NCI-H460 (cell line): ENCODE measurements at places on chromosomes 7 and 10. TPM values are rescaled to one million over a fixed set of nuclear protein-coding genes. Genes with fewer than 3 reads are reported as not detected.
A peak's percentile ranks its signal among the peaks of the same experiment; 100 is the strongest.

GRCh38 chr7:155729847-155730246 lies 82.4 kb downstream of the SHH start:
- no peak for DNase-seq

FAM25C gene
- not detected in 2 replicates for total RNA-seq

ZNF655 gene
- total RNA-seq = 68.4 and 83.1 TPM in 2 replicates

DNA sequence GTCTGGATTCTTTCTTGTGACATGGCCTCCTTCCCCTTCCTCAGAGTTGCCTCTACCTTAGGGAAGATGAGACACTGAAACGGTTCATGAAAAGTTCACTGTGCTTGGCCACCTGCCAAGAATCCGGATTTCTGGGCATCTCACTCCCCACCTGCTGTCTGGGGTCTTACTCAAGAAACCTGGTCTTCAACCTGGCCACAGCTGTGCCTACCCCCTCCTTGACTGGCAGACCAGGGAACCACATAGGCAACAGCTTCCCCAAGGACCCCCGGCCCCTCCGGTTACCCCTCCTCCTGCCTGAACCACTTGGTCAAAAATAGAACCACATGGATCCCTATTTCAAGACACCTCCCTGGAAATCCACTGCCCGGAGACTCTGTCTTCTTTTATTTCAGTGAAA lies 58.7 kb upstream of the NANOS1 start:
- no peak for DNase-seq

- DNase-seq = no peak
Observed at GRCh38 chr7:155333346-155334234, 35.9 kb downstream of the INSIG1 start.

OR6V1 gene
- total RNA-seq = not detected in 2 replicates

- DNase-seq = no peak
Observed at GRCh38 chr10:49025347-49025983, 85.8 kb upstream of the LRRC18 start.

DNA sequence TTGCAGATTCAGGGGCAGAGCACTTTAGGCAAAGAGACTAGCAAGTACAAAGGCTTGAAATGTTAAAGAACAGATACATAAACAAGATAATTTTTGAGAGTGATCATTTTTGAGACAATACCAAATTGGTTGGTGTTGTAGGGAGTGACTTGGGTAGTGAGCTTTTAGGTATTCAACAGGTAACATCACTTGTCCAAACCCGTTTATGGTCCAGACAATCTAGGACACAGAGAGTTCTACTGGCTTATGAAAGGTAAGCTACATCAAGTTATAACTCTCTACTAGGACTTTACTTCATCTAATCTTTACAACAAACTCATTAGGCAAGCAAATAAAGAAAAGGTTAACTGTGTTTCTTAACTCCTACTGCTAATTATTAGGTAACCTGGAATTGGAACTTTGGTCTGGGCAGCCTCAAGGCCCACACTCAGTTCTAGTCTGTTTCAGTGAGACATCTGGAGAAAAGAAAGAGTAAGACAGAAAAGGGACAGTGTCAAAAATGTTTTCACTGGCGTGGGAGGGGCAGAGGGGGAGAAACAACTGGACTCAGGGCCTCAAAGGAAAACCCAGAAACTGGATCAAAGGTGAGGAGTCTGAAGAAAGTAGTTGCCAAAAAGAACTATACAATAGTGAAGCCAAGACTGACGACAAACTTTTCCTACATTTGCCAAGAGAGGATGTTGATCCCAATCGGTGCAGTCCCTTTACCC lies 39.2 kb downstream of the GNAT3 start:
- no peak for DNase-seq

- no peak for DNase-seq
Observed at GRCh38 chr10:73837072-73837471, 25.7 kb upstream of the NDST2 start.

HOXA9 gene
- total RNA-seq = 5.1 and 7.8 TPM in 2 replicates

DNA sequence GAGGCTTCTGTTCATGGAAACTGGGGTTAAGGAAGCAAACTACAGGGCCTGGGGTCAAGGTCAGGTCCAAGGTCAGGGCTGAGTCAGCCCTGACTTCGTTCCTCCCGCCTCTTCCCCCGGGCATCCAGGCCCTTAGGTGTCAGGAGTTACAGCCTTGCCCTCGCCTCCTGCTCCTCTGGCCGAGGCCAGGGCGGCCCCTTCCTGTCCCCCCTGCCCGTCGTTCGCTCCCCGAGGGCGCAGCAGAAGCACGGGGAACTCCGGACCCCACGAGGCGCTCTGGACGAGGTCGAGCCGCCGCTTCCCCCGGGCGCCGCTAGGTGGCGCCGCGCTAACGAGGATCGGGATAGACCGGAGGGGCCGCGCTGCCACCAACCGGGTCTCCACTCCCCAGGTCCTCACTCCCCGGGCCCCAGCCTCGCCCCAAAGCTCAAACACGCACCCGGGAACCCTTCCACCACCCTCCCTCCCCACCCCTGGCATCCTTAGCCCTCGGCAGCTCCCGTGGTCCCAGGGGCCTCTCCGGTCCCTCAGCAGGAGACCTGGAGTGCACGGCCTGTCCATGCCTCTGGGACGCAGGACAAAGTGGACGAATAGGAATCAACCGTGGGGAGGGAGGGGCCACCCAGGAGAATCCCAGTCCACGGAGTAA lies 59.2 kb upstream of the MYL10 start:
- DNase-seq = peak; percentile 60

- DNase-seq = no peak
Observed at GRCh38 chr10:122331615-122332446, 42.7 kb upstream of the PLEKHA1 start.

GRCh38 chr10:34078745-34079470 lies 736.2 kb downstream of the PARD3 start:
- DNase-seq = no peak

DNA sequence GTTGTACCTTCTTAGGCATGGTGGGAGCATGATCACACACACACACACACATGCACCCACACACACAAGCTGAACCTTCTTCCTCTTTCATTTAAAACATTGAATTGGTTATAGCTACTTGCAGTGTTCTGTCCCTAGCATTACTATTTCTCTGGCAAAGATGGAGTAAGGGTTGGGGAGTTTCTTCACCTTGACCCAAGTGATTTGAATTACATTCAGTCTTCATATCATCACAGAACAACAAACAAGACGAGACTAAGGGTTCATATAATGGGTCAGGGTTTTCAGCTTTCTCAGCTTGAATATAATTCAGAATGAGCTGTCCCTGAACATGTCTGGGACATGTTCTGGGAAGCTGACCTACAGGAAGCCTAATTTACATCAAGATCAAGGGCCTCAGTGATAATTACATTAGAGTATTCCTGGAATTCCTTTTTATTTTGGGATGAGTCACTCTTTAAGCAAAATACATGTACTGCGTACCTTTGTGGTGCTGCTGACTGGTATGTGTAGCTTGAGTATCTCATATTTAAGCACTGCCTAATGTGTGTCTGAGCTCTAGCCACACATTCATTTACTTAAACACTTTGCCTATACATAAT lies 213.5 kb upstream of the TMEM229A start:
- DNase-seq = no peak

GRCh38 chr10:7035126-7035761 lies 375.6 kb downstream of the SFMBT2 start:
- DNase-seq = no peak

ANAPC16 gene
- total RNA-seq = 170 and 182 TPM in 2 replicates

DNA sequence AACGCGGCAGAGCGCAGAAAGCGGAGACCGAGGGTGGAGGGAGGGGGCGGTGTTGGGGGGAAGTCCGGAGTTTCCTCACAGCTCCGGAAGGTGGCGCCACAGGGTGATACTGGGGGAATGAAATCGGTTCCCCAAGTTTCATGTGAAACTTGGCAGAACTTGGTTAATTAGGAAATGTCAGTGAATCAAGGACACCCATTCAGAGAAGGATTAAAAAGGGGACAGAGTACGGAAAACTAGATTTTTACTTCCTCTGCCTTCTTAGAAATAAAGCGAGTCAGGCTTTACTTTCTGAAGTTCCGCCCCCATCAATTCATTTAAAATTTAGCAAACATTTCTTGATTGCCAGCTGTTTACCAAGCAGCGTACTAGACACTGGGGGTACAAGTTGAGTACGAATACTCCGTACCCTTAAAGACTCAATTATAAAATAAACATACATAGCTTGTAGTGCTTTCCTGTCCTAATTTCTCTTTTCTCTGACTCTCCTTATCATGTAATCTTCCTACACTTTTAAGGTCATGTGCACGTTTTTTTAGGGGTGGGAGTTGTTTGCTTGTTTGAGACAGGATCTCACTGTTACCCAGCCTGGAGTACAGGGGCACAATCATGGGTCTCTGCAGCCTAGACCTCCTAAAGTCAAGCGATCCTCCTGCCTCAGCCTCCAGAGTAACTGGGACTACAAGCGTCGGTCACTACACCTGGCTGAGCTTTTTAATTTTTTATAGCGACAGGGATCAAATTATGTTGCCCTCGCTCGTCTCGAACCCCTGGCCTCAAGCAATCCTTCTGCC lies 644 bp upstream of the ABI1 start:
- DNase-seq = no peak

- no peak for DNase-seq
Observed at GRCh38 chr10:47152861-47153349, 147.1 kb upstream of the GDF10 start.

- no peak for DNase-seq
Observed at GRCh38 chr7:3995187-3995586, 686.9 kb upstream of the FOXK1 start.

- DNase-seq = no peak
Observed at GRCh38 chr10:11037991-11038390, 20.3 kb downstream of the CELF2 start.

DNA sequence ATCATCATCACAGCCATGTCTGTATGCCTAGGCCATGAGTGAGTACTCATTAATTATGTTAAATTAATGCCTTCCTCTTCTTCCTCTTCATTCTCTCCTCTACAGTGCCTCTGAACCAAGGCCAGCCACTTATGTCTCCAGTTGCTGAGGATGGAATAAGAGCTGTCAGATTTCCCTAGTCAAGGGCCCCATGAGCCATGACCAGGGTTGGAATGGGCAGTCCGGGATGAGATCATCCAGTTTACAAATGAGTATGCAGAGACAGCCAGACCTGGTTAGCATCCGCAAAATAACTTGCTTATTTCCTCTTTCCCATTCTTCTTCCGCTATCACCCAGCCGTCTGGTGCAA lies 342.7 kb downstream of the GRID1 start:
- DNase-seq = no peak

GRCh38 chr10:26173837-26174236 lies 42.7 kb upstream of the GAD2 start:
- DNase-seq = no peak

STEAP2 gene
- 2.1 and 2.2 TPM in 2 replicates for total RNA-seq

DNMBP gene
- 13.3 and 13.5 TPM in 2 replicates for total RNA-seq

DNA sequence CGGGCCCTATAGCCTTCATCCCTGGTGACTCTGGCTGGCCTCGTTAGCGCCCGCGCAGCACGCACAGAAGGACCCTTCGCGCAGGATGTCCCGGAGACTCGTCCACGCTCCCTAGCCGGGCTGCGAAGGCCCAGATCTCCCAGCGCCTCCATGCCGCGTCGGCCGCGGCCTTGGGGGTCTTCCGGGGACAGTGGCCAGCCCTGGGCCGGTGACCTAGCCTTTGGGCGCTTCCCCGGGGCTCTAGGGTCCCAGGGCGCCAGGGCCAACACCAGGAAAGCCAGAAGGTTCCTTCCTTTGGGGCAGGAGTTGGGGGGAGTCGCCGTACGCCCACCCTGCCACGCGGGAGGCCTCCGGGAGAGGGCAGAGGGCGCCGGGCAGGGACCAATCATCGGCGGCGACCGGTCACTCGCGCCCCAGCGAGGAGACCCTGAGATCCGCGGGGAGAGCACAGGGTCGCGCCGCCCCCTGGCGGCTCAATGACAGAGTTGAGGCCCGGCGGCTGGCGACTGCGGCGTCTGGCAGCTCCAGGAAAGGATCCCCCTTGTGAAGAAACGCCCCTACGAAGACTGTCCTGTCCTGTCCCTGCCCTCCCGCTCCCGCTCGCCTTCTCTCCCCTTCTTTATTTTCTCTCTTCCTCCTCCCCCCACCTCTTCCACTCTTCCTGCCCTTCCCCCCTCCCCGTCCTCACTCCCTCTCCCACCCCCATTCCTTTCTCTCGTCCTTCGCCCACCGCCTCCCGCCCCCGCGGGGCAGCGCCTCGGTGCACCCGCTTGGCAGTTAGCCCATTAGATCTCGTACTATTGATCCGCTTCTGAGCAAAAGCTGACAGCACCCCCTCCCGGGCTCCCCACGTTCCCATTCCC lies 62.3 kb upstream of the LBX1 start:
- peak; percentile 31 for DNase-seq

DNA sequence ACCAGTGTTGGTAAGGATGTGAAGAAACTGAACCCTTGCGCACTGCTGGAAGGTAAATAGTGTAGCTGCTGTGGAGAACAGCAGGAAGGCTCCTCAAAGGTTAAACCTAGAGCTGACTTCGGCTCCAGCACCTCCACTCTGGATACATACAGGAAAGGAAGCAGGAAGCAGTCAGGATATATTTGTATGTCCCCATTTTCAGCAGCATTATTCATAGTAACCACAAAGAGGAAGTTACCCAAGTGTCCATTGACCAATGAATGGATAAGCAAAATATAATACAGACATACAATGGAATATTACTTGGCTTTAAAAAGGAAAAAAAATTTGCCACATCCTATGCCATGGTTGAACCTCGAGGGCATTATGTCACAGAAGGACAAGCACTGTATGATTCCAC lies 15.0 kb downstream of the RET start:
- no peak for DNase-seq

GRCh38 chr7:13989126-13989948 lies at the start of gene ETV1:
Gene ETV1, minus strand, starts transcription at chr7:13989666. Its CDS starts 614 bp downstream, at chr7:13989052.
- peak; percentile 83 for DNase-seq

PHTF2 gene
- 29.5 and 37.4 TPM in 2 replicates for total RNA-seq

GRCh38 chr10:51567271-51567670 lies 132.1 kb downstream of the CSTF2T start:
- DNase-seq = no peak
